Suppressor macrophage (primary cell): ENCODE measurements at places on chromosomes 3 and 15.

GRCh38 chr15:36966708-36967107 lies 133.6 kb downstream of the MEIS2 start:
- no peak for DNase-seq

DNA sequence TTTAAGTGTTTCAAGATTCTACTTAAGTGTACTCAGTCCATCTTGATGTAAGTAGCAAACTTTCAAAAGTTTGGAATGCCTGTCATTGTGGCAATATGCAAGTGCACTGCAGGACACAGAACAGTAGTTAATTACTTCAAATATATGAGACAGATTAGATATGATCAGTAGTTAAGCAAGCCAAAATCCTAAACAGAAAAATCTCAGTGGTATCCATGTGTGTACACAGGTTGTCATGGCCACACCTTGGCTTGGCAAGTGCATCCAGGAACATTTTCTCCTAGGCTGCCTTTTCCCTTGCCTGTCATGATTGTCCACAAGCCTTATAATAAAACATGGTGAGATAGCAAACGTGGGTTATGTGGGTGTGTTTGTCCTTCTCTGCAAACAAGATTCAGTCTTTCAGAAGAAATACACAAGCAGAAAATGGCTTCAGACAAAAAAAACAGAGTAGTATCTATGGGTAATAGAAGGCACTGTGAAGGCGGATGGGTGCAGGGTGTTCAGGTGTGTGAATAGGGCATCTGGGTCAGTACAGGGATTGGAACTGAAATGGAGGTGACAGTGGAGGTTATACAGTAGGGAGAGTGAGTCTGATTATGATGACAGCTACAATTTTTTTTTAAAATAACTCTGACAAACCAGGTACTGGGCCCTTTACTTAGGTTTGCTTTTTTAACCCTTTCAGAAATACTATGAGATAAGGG lies 229.0 kb upstream of the LRIG1 start:
- no peak for DNase-seq

- no peak for DNase-seq
Observed at GRCh38 chr3:183485585-183485984, 57.2 kb upstream of the MCF2L2 start.

DNA sequence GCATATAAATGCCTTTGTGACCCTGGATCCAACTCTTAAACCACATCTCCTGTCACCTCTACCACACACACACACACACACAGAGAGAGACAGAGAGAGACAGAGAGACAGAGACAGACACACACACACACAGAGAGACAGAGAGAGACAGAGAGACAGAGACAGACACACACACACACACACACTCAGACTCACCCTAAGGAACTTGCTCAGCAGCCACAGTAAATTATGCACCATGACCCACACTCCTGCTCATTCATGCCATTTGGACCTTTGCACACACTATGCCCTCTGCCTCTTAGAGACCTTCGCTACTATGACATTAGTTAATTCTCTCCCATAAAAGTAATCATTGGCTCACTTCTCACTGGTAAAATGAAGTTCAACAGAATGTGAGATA lies 275.7 kb downstream of the ADAMTSL3 start:
- DNase-seq, result no peak

- no peak for DNase-seq
Observed at GRCh38 chr3:57890874-57891273, 117.3 kb upstream of the FLNB start.

GRCh38 chr15:56251315-56252095 lies 7.8 kb upstream of the RFX7 start:
- DNase-seq, result no peak

GRCh38 chr15:80604583-80605575 lies 90.2 kb upstream of the ABHD17C start:
- DNase-seq, result no peak

- DNase-seq, result no peak
Observed at GRCh38 chr3:87835236-87835635, 223.6 kb downstream of the CGGBP1 start.

DNA sequence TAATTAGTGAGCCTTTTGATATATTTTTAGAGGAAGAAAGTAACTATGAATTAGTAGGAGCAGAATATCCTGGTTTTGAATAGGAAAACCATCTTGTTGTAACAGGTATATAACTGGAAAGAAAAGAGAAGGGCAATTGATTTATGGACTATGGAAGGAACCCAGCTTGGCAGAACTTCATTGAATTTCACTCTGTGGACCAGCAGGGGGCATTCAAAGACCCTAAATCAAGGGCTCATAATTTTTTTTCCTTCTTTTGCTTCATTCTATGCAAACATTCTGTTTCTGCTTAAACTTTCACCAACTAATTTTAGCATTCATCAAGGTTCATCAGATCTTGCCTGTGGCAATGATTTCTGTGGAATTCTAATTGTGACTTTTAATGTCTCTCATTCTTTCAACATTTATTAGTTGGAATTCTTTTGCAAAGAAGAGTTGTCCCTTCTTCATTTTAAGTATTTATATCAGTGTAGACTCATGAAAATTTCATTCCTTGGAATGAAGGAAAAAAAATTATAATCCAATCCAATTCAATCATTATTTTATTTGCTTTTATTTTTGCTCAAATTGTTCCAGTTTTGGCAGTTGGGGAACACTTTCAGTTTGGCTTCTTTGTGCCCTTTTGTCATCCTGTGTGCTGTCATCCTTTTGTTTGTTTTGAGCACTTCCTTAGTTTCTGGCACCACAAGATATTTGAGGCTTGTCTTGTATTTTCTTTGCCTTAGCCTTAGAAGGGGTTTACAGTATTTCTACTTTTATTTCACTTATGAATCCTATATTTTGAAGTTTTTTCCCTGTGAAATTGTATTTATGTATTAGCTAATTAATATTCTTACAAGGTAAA lies 30.4 kb downstream of the NXPE3 start:
- peak; percentile 81 for DNase-seq

DNA sequence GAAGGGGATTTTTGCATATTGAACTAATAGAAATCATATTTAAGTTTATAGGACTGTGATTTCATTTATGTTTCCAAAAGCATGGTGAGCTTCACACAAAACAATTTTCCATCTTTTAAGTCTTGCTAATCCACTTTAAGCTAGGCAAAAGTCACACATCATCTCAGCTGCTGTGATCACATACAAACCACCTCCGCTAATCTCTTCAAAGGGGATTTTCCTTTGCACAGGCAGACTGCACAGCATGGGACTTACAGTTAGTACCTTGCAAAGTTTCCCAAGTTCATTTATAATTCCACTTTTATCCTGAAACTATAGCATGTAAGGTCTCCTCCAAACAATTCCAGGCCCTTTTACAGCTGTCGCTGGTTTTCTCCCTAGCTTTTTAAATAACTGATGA lies 225.1 kb upstream of the CNTN3 start:
- no peak for DNase-seq

DNA sequence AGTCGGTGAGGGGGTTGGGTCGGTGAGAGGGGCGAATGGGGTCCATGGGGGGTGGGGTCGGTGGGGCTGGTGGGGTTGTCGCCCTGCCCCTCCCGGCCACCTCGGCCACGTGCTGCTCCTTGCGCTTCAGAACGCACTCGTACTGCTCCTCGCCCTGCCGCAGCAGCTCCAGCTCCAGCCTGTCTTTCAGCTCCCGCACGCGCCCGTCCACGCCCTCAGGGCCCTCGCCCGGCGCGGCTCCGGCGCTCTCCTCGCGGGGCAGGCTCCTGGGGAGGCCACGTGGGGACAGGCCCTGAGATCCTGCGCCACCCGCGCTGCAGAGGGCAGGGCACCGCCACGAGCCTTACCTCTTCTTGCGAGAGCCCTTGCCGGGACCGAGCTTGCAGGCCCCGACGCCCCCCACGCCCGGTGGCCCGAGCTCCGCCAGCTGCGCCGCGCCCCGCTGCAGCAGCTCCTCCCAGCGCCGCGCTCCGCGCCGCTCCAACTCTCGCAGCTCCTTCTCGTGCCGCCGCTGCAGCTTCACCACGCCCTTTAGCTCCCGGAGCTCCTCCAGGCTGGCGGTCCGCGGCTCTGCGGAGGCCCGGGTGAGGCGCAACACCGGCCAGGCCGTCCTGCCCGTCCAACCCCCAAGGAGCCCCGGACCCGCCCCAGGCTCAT lies 8.2 kb upstream of the ANKRD63 start:
- no peak for DNase-seq

GRCh38 chr3:171286580-171287249 lies 173.5 kb downstream of the TNIK start:
- no peak for DNase-seq

DNA sequence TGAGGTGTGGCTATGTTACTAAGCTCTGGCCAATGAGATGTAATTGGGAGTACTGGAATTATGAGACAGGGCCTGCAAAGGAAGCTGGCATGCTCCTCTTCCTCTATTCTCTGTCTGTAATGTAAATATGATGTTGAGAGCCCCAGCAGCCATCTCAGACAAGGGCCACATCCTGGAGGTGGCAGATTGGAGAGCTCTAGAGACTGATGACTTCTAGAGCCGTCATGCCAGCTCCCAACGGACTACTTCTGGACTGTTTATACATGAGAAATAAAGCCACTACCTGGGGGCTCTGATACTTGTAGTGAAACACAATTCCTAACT lies 19.7 kb downstream of the PLD1 start:
- DNase-seq, result no peak
